Stimulated activated CD4-positive, alpha-beta T cell treated with anti-CD3 and anti-CD28 coated beads, Interleukin-1b, Interleukin-23, amount 100 ng/mL, for 1 hour (primary cell): ENCODE measurements at places on chromosomes 4 and X.

GRCh38 chrX:30577362-30577991, at the start of gene TASL:
TSS of gene TASL (minus strand) at chrX:30577766. CDS start at chrX:30560355, 17,411 bp downstream.
- DNase-seq, result no peak

DNA sequence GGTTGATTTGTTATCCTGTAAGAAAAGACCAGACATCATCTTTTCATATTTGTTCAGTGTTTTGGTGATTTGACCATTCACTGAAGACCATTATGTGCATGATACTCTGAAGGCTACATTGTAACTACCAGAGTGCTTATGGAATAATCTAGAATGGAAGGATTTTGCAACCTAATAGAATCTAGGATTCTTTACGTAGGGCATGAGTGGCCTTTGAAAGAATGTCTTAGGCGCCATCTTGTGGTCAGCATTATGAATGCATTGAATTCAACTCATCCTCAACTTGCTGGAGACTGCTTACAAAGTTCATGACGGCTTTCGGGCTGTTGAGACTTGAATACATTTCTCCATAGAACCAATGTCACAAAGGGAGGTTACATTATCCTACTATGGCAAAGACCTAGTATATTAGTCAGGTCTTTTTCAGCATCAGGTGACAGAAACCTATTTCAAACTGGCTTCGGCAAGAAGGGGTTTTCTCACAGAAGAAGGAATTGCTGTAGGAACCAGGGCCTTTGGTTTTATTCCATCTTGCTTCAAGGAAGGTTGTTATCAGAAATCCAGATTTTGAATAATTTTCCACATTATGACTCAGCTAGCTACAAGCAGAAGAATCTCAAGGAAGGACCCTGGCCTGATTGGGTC, 104.1 kb downstream of the GPAT3 start:
- peak; percentile 15 for DNase-seq

- no peak for DNase-seq
These were observed 55.6 kb downstream of the TLL1 start for GRCh38 chr4:165928601-165929000.

- no peak for DNase-seq
These were observed 1477.0 kb downstream of the PCDH7 start for GRCh38 chr4:32196950-32197688.

DNA sequence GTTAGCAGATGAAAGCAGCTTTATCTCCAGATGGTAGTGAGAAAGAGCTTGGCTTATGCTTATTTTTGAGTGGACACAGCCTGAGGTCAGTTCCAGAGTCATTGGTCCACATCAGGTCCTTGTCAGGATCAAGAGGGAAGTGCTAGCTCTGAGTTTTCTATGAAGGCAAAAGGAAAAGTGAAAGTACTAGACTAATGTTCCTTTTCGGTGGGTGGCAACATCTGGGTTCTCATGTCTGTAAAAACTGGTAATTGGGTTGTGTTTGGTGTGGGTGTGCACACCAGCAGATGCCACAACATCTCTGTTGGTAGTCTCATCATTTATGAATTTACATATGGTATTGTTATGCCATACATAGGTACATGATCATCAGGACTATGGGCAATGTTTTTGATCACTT, 210.5 kb downstream of the PWWP3B start:
- no peak for DNase-seq

DNA sequence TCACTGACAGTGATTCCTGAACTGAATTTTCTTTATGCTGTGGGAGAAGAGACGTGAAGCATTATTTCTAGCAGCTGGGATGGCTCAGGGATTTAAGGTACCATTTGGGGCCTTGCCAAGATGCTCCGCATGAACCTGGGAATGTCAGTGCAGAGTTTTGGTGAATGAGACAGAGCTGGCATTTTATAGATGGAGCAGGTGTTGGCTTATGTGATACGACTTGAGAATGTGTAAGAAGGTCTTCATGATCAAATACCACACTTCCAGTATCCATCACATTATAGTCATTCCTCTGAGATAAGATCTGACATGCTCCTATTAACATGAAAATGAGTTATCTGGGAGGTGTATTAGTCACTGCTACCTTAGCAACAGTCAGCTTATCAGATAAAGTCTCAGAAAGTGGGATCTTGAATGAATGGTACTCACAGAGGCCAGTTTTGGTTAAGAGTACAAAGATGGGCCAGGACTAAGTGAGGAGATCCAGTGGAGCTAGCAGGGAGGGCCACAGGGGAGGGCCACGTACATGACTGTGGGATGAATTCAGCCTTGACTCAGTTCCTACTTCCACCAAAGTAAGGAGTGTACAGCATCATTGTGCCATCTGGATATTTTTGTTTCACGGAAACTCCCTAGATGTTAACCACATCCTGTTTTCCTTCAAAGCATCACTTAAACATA, 116.7 kb downstream of the SPCS3 start:
- DNase-seq, result no peak

- no peak for DNase-seq
These were observed 45.9 kb upstream of the GPRIN3 start for GRCh38 chr4:89353514-89353913.

GRCh38 chrX:109872021-109872732, 130.7 kb upstream of the TMEM164 start:
- DNase-seq, result no peak

DNA sequence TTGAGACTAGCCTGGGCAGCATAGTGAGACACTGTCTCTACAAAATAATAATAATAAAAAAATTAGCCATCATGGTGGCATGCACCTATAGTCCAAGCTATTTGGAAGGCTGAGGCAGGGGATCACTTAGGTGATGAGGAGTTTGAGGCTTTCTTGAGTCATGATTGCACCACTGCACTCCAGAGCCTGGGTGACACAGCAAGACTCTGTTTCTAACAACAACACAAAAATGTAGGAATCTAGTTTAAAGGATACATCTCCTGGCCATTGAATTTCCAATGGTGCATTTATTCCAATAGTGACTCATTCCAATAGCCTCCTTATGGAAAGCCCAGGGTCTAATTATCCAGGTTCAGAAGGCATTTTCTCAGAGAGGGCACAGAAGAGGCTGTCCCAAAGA, 21.9 kb upstream of the HERC6 start:
- DNase-seq, result no peak

- DNase-seq, result no peak
These were observed 66.8 kb upstream of the EGFL6 start for GRCh38 chrX:13502590-13502989.

GRCh38 chr4:114547340-114548134, 51.1 kb upstream of the UGT8 start:
- no peak for DNase-seq

DNA sequence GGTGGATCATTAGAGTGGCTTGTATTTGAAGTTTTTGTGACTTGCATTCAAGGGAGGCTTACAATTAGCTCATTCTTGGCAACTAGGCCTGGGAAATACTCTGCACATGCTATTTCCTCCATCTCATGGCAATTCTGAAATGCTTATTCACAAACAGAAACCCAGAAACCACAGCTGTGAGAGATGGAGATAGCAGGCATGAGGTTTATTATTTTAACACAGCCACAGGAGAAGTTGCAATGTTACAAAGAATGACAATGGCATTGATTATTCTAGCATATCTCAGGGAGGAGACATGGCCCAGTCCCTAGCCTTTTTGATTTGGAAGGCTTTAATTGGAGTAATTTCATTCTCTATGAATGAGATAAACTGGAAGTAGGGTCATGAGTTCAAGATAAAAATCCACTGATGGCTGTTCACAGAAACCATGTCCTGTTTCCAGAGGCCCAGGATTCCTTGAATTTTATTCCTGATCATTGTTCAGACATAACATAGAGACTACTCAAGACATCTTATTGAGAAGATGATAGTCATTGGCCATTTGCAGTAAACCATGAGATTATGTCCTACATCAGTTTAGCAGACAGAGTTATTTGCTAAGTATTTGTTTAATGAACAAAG, 123.9 kb downstream of the MID1 start:
- DNase-seq, result no peak

- no peak for DNase-seq
These were observed 1.5 kb downstream of the NKX1-1 start for GRCh38 chr4:1404573-1405253.

DNA sequence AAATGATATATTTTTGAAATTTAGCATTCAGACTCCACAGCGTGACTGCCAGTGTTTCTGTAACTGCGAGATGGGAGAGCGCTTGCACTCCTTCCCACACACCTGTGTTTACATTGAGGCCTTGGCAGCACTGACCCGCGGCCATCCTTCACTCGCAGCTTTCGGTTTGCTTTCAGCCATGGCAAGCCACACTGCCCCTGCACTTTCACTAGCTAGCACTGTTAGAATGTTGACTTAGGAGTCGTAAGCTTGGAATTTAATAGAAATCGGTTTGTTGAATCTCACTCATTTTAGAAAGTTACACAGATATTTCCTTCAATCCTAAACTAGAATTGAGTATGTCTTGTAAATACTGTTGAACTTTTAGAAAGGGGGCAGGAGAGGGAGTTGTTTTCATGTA, 136.2 kb downstream of the CFAP299 start:
- DNase-seq, result no peak

DNA sequence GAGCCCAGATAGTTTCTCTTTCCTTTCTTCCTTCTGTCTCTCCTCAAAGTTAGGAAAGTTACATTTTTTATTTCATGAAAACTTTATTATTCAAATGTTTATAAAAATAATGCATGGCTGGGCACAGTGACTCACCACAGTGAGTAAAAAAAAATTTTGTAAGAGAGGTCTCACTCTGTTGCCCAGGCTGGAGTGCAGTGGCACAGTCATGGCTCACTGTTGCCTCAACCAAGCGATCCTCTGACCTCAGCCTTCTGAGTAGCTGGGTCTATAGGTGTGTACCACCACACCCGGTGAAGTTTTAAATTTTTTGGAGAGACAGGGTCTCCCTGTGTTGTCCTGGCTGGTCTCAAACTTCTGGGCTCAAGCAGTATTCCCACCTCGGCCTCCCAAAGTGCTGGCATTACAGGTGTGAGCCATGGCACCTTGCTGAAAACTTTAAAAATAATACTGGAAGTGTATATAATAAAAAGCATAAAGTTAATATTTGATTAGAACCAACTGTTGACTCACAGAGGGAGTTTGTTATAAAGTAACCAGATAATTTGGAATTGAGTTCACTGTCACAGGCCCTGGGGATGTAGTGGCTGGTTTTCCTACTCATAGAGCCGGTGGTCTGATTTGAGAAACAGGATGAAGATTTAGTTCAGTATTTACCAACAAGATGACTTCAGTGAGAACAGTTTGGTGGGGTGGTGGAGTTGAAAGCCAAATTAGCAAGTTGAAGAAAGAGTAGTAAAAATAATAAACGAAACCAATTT, 18.0 kb downstream of the CMC4 start:
- no peak for DNase-seq

DNA sequence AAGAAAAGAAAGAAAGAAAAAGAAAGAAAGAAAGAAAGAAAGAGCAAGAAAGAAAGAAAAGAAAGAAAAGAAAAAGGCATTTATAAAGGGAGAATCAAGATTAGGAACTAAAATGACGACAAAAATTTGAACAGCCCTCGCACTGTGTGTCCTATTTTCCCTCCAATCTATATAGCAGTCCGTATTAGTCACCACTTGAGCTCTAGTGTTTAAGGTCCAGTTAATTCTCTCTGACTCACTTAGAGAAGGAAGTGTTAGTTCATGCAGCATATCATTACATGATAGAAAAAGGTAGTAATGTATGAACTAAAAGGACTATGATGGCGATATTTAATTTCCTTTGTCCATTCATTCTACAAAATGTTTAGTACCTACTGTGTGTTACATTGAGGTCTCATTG, 122.7 kb downstream of the CBLL2 start:
- no peak for DNase-seq

- DNase-seq, result no peak
These were observed at the start of gene TMEM150C for GRCh38 chr4:82561786-82562563. TSS of gene TMEM150C (minus strand) at chr4:82561988. CDS start at chr4:82504657, 57,331 bp downstream.

DNA sequence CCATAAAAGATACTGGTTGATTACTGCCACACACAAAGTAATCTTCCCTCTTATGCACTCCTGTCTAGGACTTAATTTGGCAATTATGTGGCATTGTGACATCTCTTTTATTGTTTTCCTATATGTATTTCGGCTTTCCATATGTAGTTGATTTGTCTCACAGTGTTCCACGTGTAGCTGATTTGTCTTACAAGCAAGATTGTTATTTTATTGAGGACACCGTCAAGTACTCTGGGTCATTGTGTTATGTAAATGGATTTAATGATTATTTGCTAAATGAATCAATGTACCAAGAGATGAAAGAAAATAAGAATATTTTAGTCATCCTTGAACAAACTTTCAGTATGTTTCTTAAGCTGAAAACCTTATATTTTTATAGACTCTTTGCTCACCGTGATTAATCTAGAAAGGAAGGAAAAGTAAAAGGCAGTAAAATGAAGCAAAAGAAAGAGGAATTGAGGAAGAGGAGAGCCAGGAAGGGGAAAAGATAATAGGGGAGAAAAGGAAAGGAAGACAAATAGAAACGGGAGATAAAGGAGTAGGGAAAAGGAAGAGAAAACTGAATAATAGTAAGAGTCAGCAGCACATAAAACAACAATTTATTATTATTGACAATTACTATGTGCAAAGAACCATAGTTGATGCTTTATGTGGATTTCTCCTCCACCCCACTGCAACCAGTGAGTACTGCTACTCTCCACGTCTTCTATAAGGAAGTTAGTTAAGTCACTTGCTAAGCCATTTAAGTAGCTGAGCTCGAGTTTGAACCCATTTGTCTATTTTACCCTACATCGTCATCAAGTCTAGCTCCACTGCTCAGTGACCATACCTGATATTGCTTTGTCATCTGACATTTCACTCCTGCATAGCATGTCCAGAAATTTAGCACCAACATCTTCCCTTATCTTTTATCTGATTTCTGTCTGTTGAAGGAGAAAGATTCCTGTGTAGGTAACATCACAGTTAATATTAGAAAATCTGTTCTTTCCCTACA, 336.5 kb downstream of the BMPR1B start:
- no peak for DNase-seq

- no peak for DNase-seq
These were observed 259.1 kb downstream of the PDHA2 start for GRCh38 chr4:96099031-96099430.

- no peak for DNase-seq
These were observed 210.2 kb upstream of the ADAMTS3 start for GRCh38 chr4:72779241-72779640.

DNA sequence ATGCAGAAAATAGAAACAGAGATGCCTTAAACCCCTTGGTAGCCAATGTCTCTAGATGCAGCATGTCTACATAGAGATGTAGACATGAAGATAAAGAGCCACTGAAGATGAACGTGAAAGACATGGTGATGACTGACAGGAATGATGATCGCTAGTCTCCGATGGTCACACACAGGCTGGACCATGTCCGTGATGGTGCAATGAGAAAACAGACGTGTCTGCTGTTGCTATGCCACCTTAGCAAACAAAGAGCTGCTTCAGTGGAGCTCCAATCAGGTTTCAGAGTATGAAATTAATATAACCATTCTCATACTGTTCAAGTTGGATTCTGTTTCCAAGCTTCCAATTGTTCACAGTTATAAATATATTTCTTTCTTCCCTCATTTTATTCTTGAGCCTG, 256.5 kb downstream of the CAMK2D start:
- no peak for DNase-seq

- DNase-seq, result no peak
These were observed 1.9 kb upstream of the SEPTIN6 start for GRCh38 chrX:119694601-119695534.

GRCh38 chrX:153590961-153591956, 7.7 kb downstream of the CCNQ start:
- DNase-seq, result no peak

- DNase-seq, result no peak
These were observed 3.3 kb downstream of the TMEM185A start for GRCh38 chrX:149628280-149628679.
